ENCODE measurements at places on chromosomes 3 and 15. TPM values are rescaled to one million over a fixed set of nuclear protein-coding genes. Genes with fewer than 3 reads are reported as not detected.

The C3orf49 gene
- not detected for total RNA-seq

The SLC2A2 gene
- not detected for total RNA-seq

The WDR49 gene
- 6.9 TPM for total RNA-seq

The ZNF662 gene
- total RNA-seq, result 15.0 TPM

The CILP gene
- 0.25 TPM for total RNA-seq

The RNF111 gene
- total RNA-seq, result 34.4 TPM

The UCN2 gene
- total RNA-seq, result not detected

The LRRIQ4 gene
- total RNA-seq, result 0.49 TPM

The SNTN gene
- not detected for total RNA-seq

The ZNF621 gene
- total RNA-seq, result 12.5 TPM

The PLD1 gene
- total RNA-seq, result 3.9 TPM

The RGMA gene
- 16.2 TPM for total RNA-seq

The PLSCR5 gene
- 0.25 TPM for total RNA-seq

The CEP19 gene
- 6.9 TPM for total RNA-seq

The LOXL1 gene
- 3.0 TPM for total RNA-seq

The EXD1 gene
- total RNA-seq, result 0.25 TPM

The P2RY13 gene
- 1.5 TPM for total RNA-seq

The MRPL46 gene
- total RNA-seq, result 14.5 TPM

The ARGFX gene
- total RNA-seq, result not detected

The GPR27 gene
- total RNA-seq, result 34.2 TPM

The CTXN2 gene
- 0.25 TPM for total RNA-seq

The BFSP2 gene
- total RNA-seq, result 0.25 TPM

The SLC38A3 gene
- total RNA-seq, result 5.4 TPM

The PLXNB1 gene
- total RNA-seq, result 50.9 TPM

The OR4F15 gene
- not detected for total RNA-seq

The MORC1 gene
- total RNA-seq, result under 0.01 TPM

All from temporal lobe (tissue), 4 donors.